ENCODE measurements at places on chromosomes 7 and 10.

DNA sequence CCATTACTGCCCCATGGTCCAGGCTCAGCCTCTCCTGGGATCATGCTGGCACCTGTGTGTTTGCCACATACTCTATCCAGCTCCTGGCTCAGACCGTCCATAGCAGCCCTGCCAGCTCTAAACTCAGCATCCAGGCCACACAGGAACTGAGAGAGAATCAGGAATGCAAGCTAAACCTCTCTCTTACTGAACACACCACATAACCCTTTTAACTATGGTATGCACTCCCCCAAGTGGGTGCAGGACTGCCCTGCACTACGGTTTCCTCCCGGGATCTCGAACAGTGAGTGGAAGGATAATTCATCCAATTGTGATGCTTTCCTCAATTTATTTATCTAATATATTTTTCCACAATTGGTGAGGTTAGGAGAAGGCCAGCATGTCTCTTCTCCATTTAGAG, 17.1 kb upstream of the ZNF800 start:
- DNase-seq: no peak

- DNase-seq: no peak
Measured at GRCh38 chr10:103678178-103678526, 177.2 kb downstream of the SH3PXD2A start.

GRCh38 chr10:4704034-4704545, 121.9 kb upstream of the AKR1E2 start:
- no peak for DNase-seq

- DNase-seq: no peak
Measured at GRCh38 chr10:105585171-105585570, 944.1 kb downstream of the SORCS3 start.

DNA sequence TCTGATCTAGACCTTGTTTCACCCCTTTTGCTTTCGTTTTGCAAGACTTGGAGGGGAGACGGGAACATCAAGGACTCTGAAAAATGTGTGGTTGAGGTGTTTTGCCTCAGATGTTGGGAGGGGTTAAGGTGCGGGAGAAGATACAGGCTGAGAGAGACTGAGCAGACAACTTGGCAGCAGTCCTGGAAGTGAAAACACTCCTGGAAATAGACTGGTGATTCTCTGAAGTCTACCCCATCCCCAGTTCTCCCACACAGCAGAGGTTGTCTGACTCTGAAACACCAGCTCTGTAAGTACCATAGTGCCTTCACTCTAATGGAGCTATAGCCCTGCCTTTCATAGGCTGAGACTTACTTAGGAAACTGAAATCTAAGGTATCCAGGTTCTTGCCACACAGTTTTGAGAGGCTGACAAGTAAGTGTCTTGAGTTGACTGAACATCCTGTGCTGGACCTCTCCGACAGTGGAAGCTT, 152.5 kb downstream of the PPP1R9A start:
- DNase-seq: no peak
